Activated CD4-positive, alpha-beta T cell treated with anti-CD3 and anti-CD28 coated beads for 24 hours (primary cell): ENCODE measurements at places on chromosomes 11 and 22.

- no peak for DNase-seq
These were observed 116.2 kb upstream of the ALX4 start for GRCh38 chr11:44426119-44426518.

DNA sequence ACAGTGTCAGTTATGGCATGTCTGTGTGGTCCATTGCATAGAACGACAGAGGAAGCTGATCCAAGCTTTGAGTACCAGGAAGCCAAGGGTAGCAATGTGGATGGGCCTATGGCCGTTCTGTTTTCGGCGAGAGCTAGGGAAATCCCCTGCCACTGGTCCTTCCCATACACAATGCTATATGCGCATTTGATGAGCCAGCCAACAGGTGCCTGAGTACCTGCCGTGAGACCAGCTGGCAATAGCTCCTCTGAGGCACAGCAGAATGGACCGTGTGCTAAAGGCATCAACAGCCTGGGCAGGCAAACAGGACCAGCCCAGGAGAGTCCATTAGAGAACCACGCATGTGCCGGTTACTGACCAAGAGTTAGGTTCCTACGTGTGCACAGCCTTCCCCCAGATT, 753.0 kb downstream of the NTM start:
- no peak for DNase-seq

DNA sequence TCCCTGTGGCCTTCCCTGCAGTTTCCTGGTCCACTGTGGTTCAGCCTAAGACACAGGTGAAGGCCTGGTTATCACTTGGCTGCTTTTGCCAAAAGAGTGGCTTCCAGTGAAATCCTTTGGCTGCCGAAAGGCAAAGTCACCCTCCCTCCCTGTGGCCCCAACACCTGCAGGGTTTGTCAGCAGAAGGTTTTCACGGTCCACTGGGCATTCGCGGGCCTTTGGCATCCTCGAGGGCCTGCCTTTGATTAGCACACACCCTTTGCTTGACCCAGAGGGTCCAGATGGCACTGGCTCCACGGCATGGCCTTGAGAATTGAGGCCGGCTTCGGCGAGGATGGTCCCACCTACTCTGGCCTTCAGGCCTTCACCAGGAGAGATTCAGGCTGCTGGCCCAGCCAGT, 35.3 kb downstream of the RTN4R start:
- no peak for DNase-seq

- no peak for DNase-seq
These were observed 277.2 kb upstream of the PLET1 start for GRCh38 chr11:112537846-112538330.

- no peak for DNase-seq
These were observed 5.8 kb downstream of the MYOD1 start for GRCh38 chr11:17725174-17725573.

DNA sequence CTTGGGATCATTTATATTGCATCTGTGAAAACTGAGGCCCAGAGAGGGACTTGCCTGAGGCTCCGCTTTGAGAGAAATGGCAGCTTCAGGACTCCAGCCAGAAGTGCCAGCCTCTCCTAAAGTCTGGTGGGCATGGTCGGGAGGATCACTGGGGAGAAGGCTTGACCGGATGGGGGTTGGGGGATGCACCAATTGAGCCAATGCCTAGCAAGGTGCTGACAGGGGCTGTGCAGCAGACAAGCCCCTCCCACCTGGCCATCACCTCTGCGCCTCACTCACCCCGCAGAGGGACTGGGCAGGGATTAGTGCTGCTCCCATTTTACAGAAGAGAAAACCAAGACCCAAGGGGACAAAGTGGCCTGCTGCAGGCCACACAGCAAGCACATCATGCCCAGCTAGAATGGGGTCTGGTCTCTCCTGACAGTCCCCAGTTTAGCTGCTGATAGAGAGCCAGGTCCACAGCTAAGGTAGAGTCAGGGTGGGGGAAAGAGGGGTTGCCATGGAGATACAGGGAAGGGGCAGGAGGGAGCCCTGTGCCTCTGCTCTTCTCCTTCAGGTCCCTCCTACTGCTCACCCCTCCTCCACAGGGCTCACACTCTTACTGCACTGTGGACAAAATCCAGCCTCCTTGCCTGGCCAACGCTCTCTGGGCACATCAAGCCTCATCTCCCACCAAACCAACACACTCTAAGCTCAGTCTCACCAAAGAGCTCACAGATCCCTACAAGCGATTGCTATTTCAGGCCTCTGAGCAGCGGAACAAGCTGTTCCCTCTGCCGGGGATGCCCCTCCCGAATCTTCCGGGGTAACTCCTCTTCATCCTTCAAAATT, 29.5 kb downstream of the TEF start:
- no peak for DNase-seq
